Activated naive CD4-positive, alpha-beta T cell (primary cell): ENCODE measurements at places on chromosomes 4 and X.

DNA sequence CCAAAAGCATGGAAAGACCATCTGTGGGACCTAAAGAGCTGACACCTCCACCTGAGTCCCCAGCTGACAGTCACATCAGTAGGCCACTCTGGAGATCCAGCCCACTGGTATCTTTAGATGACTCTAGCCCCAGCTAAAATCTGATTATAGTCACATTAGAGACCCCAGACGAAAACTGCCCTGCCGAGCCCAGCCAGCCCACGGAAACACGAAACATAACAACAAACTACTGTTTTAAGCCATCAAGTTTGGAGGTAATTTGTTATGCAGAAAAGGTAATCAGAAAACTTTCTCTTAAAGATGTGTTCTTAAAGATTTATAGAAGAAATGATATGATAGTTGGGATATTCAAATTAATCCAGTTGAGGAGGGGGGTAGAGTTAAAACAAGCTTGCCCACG, 175.7 kb downstream of the DHX15 start:
- DNase-seq: no peak

DNA sequence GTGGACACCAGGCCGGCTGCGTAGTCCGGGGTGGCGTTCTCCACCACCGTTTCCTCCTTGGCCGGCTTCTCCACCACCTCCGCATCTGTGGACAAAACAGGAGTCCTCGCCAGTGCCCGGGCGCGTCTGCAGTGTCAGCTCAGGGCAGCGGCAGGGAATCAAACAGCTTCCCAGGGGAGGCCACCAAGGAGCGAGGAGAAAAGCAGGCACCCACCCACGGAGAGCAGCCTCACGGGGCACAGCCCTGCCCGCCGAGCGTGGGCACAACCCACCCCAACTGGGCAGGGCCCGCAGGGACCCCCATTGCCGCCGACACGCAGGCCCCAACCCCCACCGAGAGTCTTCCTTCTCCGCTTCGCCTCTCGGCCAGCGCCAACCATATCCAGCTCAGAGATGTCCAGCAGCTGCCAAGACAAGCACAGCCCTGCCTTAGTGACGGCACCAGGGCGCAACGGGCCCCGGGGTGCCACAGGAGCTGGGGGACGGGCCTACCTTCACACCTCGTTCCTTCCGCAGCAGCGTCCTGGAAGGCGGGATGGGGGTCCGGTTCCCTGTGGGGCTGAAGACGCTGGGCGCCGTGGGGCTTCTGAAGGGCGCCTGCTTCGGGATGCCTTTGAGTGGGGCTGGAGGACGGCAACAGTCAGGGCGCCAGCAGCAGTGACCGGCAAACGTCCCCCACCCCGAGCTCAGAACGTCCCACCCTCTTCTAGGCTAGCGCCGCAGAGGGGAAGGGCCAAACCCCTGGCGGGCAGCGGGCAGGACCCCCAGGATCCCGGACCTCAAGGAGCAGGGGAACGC, 22.8 kb downstream of the NELFA start:
- DNase-seq: no peak

- no peak for DNase-seq
Observed at GRCh38 chr4:4866124-4866865, 6.8 kb downstream of the MSX1 start.

DNA sequence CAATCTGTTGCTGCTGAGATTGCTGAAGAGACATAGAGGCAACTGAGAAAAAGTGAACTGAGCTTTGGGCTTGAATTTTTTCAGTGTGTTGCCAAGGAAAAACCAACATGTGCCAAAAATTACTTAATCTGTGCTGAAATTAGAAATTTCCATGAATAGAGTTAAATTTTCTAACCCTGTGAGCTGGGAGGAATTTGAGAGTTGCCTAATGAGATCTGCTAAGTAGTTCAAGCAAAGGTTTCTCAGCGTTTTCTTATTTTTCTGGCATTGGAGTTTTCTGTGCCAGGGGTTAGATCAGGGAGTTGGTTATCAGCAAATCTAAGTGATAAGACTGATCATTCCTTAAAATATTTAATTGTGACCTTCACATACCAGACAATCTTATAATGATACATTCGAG, 457.5 kb upstream of the GNPDA2 start:
- no peak for DNase-seq

DNA sequence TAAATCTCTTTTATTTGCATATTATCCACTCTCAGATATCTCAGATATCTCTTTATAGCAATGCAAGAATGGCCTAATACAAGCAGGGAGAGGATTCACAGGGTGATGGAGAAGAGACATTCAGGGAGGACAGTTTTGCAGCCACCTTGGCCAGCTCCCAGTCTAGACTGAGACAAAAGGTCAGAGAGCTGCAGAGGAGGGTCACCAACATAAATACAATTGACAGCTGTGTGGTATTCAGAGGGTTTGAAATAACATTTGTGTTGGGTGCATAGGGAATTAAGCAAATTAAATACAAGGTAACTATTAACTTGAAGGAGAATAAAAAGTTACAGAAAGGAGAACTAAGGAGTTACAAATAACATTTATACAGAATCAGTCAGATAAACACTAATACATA, 189.5 kb upstream of the TAPT1 start:
- no peak for DNase-seq

GRCh38 chr4:26715636-26716242, 131.9 kb downstream of the TBC1D19 start:
- DNase-seq: no peak

GRCh38 chr4:55768291-55768690, 51.3 kb upstream of the EXOC1L start:
- no peak for DNase-seq

DNA sequence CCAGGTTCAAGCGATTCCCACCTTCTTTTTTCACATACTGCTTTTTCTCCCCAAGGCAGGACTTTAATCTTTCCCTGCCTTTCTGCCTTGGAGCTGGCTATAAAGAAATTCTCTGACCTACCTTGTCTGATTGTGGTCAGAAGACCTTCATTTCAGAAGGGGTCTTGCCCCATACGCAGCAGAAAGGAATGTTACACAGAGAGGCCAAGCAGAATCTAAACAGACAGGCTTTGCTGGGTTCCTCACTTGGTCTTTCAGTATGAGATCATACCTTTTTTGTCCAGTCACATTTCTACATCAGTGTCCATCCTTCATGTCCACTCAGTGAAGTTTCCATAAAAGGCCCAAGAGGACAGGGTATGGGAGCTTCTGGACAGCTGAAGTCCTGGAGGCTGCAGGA, 108.3 kb upstream of the RBPJ start:
- DNase-seq: no peak

- DNase-seq: no peak
Observed at GRCh38 chr4:16516796-16517439, 290.6 kb upstream of the TAPT1 start.

DNA sequence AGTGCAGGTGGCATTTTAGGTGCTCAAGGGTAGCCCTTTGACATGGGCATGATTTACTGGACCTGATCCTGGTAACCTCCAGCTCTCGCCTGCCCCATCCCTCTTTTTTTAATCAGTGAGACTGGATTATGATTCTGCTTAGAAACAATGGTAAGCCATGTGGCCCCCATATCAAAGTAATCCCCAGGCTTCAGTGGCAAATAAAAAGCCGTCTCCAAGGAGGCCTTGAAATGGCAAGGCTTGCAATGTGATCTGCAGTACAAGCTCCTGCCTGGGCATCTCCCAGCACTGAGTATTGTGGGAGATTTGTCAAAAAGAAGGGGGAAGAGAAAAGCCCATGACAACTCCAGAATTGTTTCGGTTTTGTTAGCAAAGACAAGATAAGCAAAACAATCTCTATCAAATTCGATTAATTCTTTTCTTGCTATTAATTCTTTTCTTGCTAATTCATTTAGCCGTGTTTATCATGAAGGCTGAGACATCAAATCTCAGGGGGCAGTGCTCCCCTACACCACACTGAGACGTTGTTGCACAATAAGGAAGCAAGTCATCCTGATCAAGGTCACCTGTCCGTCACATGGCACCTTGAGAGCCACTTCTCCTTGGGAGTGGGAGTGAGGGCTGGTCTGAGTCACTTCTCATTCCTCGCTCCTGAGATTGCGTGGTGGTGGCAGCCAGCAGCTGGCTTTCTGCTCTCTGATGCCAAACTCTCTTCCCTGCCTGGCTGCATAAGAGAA, 312.7 kb upstream of the GATB start:
- no peak for DNase-seq

- no peak for DNase-seq
Observed at GRCh38 chr4:17670423-17670822, 56.0 kb downstream of the MED28 start.

GRCh38 chr4:13455411-13455810, 28.7 kb downstream of the RAB28 start:
- no peak for DNase-seq

GRCh38 chr4:183469936-183470335, 25.5 kb downstream of the CDKN2AIP start:
- DNase-seq: no peak

DNA sequence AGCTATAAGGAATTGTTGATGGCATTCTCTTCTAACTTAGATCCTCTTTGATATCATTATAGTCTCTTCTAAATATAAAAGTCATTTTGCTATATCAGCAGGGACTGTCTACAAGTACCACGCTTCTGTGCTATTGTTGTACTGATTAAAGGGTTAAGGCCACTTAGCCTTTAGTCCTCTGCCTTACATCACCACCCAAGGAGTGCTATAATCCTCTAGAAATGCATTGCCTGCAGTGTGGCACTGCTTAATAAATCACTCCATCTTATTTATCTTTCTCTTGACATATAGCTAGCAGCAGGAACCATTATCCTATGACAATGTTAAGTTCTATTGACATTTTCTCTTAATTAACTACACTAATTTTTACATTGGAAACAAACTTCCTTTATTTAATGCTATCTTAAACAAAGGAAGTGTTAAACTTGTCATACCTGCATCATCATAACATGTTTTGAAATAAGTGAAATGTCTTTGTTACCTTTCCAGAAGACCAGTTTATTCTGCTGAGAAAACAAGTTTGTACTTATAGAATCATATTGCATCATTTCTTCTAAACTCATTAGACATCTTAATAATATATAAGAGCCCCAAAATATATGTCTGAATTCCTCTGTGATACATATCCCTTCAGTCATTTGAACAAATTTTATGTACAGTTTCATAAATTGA, 360.9 kb upstream of the ATOH1 start:
- no peak for DNase-seq

DNA sequence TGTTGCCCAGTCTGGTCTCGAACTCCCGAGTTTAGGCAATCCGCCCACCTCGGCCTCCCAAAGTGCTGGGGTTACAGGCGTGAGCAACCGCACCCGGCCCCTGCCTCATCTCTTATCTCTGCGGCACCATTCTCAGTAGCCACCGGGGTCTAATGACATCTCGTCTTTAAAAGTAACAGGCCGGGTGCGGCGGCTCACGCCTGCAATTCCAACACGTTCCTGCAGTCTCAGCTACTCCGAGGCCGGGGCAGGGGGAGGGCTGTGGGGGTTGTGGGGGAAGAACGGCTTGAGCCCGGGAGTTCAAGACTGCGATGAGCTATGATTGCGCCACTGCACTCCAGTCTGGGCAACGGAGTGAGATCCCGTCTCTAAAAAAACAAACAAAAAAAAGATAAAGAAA, 28.8 kb downstream of the ING2 start:
- DNase-seq: no peak

- DNase-seq: no peak
Observed at GRCh38 chr4:99950913-99951254, 809 bp upstream of the H2AZ1 start.

DNA sequence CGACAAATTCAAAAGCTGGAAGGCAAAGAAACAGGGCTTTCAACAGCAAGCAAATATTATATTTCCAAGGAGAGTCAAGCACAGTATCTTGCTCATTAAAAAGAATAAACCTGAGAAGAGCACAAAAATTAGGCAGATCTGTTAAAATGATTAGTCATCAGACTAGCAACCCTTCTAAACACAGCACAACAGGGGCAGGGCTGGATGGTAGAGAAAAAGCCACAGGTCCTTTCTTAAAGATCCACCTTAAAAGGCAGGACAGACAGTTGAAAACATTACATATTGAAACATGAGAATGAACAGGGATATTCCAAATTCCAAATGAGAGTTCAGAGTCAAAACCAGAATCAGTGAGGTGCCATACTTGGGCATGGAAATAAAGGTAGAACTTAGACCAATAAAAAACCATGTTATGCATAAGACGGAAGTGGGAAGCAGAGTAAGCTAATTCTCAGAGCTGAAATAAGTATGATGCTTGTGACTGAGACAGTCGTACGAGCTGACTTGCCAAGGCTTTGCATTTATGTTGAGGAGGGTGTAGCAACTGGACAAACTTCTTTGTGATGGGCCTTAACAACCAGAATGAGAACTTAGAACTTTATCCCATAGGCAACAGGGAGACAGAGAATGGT, 126.9 kb upstream of the FAM9B start:
- no peak for DNase-seq
